Stimulated activated CD4-positive, alpha-beta T cell treated with anti-CD3 and anti-CD28 coated beads, Interleukin-4, amount 100 ng/mL, for 1 hour (primary cell): ENCODE measurements at places on chromosomes 5 and 9.

GRCh38 chr5:38757451-38758245 lies 88.2 kb upstream of the OSMR start:
- DNase-seq = no peak

DNA sequence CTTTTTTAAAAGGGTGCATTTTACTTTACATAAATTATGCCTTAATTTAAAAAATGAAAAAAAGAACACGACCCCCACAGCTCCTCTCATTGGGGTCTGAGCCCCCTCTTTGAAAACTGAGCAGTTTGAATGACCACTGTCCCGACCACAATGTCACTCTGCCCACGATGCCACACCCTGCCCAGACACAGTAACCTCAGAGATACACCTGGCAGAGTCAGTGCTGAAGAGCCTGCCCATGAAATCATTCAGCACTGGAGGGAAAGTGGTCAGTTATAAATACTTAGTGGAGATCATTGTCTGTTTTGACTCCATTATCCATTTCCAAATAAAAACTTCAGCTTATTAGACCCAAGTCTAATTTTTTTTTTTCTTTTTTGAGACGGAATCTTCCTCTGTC lies 49.3 kb downstream of the DNAJC21 start:
- DNase-seq = no peak

GRCh38 chr5:89232139-89232603 lies 349.2 kb upstream of the MEF2C start:
- DNase-seq = no peak

DNA sequence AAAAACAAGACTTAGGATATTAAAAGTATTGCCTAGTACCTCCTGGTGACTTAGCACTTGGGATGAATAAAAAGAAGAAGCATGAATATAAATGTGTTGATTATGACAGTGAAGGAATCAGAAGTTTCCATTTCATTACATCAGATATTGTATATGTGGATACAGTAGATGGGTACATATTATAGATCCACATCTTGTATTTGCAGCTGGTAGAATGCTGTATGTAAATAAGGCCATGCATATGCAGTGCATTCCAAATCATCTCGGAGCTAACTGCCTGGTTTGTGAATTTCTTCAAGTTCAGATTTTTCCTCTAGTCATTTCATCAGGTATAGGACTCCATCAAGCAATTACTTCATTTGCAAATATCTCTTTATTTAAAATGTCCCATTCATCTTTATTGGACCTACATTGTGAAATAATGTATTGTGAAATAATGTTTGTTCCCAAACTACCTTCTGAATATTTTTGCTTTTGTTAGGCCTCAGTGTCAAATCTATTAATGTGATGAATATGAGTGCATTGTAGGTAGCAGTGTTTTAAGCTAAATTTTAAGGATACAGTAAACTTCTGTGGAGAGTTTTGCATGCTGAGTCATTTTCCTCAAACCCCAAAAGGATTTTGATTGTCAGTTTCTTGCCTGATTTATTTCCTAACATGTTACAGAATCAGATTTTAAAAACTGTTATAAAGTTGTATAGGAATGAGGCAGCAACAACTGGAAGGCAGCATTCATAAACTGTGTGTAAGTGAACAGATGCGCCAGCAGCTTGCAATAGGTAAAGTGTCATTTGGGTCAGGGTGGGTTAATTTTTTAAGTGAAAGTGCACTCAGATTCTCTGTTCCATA lies 370.8 kb upstream of the RIOK2 start:
- no peak for DNase-seq

DNA sequence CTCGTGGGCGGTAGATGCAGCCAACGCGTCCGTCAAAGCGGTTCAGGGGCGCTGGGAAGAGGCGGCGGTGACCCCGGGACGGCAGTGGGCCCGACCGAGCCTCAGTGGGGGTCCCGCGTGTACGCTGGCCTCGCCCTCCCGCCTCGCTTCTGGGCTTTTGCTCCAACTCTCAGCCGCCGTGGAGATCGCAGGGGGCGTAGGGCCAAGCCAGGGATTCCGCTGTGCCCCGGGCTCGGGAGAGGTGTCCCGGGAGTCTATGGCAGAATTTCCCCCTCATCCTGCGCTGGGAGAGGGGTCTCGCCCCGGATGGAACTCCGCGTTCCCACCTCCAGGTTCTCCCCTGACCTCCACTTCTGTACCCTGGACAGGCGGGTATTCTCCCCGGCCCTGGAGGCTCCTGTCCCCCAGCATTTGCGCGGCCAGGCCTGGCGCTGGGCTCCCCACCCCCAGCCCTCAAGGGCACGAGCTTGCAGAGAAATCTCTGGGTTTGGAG lies 131.9 kb downstream of the MRPL36 start:
- no peak for DNase-seq

DNA sequence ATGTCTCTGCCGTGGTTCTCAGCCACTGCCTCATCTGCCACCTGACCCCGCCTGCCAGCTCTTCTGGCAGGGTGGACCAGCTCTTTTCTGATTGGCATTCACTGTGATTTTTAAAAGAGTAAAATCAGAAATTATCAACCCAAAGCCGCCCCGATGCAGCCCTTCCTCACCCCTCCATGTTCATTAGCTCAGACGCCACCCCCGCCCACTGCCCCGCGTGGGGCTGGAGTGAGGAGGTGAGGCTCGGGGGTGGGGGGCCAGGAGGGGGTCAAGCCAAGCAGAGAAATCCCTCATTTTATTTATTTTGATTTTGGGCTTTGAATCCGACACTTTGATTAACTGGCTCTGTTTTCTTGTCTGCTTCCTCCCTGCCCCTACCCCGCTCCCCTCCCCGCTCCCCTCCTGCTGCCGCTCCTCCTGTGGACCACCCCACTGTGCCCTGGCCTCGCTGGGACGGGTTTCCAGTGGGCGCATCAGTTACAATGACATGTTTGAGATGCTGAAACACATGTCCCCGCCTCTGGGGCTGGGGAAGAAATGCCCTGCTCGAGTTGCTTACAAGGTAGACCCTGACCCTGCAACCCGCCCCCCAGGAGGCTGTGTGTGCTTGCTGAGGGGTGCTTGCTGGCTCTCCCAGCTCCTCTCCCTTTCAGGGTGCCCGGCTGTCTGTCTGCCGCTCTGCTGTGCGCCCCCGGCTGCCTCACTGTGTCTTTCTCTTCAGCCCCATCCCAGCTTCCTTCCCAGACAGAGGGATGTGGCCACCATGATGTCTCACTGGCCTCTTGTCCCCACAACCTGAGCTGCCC lies 224.9 kb downstream of the CACNA1B start:
- no peak for DNase-seq

- DNase-seq = no peak
Observed at GRCh38 chr9:76657265-76657664, 107.0 kb upstream of the PCA3 start.

DNA sequence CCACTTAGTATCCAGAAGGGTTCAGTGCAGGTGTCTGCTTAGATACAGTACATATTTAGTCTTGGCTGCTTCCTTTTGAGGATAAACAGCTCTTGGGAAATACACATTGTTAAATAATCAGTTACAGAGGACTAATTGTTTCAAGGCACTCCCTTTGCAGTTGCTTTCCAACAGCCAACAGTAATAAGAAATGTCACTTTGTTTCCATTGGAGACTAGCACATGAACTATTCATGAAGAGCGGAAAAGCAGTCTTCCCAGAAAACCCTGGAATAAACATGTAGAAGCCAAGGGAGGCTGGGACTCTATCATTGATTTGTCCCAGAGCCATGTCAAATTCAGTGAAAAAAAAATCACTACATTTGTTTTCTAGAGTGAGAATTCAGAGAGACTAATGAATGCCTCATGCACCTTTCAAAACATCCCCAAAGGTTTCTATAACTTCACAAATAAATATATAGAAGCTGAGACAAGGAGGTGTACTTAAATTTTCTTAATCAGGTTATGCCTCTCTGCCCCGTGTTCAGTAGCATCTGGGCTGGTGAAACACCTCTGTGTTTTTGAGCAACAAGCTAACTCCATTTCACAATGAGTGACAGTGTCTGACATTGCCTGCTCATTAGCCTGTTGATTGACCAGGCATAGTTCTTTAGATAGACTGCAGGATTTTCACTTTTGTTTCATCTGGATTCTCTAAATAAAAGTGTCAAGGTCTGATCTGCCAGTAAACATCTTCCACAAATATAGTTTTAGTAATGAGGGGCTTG lies 271.5 kb downstream of the ARRDC3 start:
- DNase-seq = no peak

GRCh38 chr5:122984425-122984824 lies 52.1 kb downstream of the PPIC start:
- DNase-seq = no peak

DNA sequence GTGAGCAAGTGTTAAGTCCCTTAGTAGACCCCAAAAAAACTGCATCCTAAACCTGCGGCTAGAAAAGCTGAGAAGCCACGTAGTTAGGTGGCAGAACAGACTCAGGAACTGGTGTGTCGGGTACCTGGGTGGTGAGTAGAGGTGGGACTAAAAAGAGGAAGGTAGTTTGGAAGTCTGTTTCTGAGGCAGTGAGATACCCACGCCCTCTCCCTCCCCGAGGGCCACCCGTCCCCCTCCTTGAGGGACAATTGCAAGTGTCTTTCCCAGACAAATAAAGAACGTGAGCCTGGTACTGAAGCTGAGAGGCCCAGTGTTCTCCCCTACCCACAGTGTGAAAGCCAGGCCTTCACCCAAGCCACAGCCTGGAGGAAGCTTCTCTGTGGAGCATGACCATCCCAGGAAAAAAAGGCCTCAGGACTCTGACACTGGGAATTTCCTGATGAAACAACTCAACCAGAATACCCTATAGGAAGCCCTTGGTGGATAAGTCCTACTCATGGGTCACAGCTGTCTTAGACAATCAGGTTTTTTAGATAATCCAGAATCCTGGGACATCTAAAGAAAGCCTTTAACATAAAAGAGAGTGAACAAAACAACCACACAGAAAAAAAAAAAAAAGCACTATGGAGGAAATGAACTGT lies 7.0 kb upstream of the CD74 start:
- no peak for DNase-seq

- DNase-seq = no peak
Observed at GRCh38 chr5:10673017-10673389, 88.0 kb downstream of the DAP start.

GRCh38 chr5:95519151-95519550 lies 35.6 kb downstream of the SKIC3 start:
- no peak for DNase-seq

DNA sequence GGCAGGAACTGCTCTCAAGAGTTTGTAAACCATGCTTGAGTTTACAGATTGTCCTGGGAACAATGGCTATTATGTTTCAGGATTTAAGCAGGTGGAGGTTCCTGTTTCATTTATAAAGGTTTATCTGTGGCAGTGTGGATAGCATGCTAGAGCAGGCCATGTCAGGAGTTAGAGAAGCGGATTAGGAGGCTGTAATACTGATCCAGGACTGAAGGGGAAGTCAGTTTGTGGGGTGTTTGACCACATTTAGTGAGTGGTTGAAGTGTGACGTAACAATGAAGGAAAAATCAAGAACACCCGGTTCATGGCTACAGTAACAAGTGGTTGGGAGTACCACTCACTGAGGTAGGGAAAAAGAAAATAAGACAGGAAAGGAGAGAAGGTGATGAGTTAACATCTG lies 299.0 kb downstream of the TLR4 start:
- no peak for DNase-seq

- DNase-seq = no peak
Observed at GRCh38 chr9:14561929-14562405, 131.3 kb downstream of the ZDHHC21 start.

DNA sequence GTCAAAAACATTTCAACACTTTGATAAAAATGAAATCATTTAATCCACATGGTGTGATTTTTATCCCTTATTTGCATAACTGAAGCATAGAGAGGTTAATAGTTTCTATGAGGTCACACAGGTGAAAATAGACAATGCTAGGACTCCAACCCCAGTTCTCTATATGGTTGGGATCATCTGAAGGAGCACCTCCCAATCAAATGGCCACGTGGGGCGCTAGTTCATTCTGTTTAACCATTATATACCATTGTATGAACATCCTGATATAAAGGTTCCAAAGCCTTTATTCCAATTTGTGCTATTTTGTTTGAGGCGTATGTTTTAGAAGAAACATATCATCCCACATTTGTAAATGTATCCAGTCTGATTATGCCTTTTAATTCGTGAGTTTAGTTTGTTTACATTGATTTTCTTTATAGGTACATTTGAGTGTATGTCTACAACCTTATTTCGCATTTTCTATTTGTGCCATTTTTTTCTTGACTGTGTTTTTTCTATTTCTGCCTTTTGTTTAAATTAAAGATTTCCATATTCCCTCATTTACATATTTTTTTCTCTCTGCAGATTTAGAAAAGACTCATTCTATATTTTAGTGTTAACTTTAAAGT lies 1092.0 kb downstream of the MAT2B start:
- DNase-seq = no peak

GRCh38 chr5:59091965-59092364 lies 509.1 kb downstream of the RAB3C start:
- DNase-seq = no peak

DNA sequence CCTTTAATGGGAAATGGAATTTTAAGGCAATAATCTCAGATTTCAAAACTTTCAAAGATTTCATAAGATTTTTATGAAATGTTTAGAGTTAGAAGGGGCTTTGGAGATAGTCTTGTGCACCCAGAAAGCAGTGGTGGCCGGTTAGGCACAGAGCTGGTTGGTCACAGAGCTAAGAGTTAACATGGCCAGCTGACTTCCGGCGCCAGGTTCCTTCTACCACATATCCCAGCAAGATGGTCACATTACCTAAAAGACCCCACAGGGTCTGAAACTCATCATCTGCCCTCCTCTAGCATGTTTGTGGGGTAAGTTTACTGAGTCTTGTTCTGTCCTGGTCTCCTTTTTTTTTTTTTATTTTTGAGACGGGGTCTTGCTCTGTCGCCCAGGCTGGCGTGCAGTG lies 19.3 kb downstream of the QRFP start:
- DNase-seq = no peak

- DNase-seq = no peak
Observed at GRCh38 chr9:121813519-121814210, 162.2 kb downstream of the DAB2IP start.

DNA sequence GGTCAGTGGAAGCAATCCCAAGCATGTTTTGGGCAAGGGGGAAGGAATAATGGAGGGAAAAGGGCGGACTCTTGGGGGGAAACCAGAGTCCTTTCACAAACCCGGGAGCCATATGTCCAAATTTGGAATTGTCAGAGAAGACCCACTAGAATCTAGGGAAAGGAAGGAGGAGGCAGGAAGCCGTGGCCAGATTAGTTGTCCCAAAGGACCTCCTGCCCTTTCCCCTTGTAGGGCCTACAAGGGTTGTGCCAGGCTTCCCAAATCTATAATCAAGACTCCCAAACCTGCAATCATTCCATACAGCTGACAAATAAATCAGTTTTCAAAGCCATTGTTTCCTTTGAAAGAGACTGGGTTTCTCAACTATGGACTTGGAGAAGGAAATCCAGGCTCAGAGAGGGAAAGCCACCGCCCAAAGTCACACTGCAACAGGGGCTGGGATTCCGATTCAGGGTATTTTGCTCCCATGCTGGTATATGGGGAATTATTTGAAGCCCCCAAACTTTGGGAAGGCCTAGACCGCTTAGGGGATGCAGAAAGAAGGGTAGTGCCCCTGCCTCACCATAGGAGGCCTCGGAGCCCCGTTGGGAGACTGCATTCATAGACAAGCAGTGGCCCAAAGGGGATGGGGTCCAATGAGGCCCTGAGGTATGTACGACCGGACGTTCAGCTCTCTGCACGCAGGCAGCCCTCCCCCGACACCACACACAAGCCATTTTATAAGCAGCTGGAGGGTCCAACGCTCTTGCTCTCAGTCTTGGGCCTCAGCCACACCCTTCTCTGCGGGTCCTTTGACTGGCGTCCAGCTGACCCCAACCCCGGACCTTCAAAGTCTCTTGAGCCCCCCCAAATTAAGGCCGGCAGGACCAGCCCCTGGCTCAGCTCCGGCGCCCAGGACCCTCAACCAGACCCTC lies 815 bp downstream of the ANXA6 start:
- DNase-seq = peak; percentile 24

GRCh38 chr5:95986937-95987520 lies 25.4 kb upstream of the ELL2 start:
- no peak for DNase-seq
